Ammon's horn (tissue), 1 donor: ENCODE measurements at places on chromosomes 5 and 9.

DNA sequence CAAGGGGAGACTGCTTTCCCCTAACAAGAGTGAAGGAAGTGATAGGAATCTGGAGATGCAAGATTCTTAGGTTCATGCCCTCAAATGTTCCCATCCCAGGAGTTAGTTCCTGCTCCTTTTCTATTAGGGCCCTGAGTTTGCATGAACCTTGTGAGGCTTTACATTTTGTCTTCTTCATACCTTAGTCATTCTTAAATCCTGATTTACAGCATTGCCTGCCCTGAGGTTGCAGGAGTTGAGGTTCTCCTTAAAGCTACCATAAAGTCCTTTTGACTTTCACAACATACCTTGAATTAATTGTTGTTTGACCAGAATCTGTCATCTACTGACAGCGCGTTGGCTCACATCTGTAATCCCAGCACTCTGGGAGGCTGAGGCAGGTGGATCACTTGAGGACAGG is 151.5 kb upstream of the ABCA1 start:
- no peak for DNase-seq

DNA sequence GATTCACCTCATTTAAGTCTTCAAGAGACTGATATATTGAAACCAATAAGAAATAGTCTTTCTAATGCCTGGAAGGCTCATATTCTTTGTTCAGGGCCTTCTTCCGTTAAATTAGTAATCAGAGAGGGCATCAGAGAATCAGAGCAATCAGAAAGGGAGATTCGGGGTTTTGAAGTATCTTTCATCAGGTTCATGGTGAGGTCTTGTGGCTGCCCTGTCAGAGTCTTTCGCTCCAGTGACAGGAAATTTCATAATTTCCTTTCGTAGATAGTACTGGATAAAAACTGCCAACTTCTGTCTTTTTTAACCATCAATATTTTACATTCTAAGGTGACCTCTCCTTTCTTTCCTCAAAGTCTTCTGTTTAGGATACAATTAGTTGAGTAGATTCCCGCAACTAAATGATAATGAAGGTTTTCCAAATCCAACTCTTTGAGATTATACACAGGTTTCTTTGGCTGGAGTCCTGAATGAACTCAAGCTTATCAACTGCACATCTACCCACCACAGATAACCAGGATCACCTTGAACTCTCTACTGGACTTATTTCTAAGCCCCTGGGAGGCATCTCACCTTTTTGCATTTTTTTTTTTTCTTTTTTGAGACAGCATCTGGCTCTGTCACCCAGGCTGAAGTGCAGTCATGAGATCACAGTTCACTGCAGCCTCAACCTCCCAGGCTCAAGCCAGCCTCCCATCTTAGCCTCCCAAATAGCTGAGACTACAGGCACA is 5.5 kb downstream of the IL31RA start:
- DNase-seq: no peak

GRCh38 chr5:137316346-137316736 is 182.8 kb downstream of the SPOCK1 start:
- no peak for DNase-seq

DNA sequence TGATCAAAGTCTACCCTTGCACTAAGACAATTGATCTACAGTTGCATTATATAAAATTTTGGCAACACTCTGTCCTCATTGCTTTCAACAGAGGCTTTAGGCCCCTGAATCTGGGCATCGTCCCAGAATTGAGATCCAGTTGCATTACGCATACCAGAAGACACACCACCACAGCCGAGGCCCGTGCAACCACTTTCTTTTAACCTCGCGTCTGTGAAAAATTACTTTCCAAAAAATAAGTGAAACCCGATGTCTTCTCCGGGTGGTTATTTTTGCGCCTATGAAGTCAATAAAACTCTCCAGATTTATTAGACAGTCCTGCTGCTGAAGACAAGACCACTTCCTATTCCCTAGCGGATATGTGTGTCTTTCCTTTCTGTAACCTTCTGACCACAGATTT is 52.1 kb upstream of the NFIB start:
- no peak for DNase-seq

DNA sequence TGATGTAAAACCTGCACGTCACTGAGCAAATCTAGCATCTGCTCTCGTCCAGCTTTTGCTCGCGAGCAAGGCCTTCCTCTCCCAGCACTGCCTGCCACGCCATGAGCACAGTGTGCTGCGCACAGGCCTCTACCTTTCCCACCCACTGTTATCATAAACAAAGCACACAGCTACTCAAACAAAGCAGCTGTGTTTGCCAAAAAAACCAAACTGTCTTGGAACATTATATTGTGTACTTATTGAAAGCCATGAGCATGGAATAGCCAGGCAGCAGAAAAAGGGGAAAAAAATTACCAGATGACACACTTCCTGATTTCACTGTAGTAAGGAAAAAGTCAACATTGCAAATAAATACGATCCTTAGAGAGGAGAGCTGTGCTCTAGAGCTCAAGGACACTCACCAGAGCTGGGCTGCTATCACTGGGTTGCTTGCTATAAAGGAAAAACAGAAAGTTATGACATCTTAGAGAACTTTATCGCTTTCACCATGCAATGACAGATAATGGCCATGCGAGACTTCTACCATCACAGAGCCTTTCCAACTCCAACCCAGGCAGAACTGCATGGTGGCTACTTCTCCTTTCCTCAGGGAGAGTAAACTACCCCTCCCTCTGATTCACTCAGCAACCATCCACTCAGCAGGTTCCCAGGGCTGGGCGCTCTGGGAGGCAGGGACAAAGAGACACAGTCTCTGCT is 69.6 kb downstream of the EPB41L4B start:
- no peak for DNase-seq

- DNase-seq: no peak
These were observed 614 bp upstream of the LCN6 start for GRCh38 chr9:136748666-136749611.

- no peak for DNase-seq
These were observed 11.5 kb upstream of the OTULINL start for GRCh38 chr5:14569948-14570691.

GRCh38 chr5:4911646-4912403 is 228.3 kb upstream of the ADAMTS16 start:
- no peak for DNase-seq
